ENCODE measurements at places on chromosomes 2 and 18.

DNA sequence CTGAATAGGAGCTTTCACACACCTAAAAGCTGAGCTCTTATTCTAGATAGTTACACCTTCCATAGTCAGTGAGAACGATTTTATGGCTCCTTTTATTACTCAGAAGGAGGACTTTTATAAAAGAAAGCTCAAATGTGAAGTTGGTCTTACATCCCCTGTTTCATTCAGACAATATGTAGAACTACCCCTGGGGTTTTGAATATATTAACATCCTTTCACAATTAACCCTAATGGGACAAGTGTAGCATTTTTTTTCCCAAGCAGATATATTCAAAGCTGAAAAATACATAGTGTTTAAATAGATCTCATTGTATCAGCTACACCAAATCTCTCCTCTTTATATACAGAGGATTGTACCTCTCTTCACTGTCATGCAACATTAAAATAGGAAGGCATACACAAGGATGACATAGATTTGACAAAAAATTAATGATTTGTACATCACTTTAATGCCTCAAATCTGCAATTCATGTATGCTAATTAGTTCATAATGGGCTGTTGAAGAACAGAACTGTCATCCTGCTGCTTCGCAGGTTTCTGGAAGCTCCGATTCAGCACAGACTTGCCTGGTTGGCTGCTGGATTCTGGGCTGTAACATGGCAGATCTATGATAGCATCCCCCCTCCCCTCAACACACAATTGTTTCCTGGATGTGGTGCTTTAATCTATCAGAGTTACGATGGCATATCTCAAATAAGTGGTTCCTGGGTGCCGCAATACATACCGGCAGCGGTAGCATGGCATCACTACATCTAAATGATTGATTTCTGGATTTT, 129.7 kb upstream of the PARD3B start:
- no peak for DNase-seq

DNA sequence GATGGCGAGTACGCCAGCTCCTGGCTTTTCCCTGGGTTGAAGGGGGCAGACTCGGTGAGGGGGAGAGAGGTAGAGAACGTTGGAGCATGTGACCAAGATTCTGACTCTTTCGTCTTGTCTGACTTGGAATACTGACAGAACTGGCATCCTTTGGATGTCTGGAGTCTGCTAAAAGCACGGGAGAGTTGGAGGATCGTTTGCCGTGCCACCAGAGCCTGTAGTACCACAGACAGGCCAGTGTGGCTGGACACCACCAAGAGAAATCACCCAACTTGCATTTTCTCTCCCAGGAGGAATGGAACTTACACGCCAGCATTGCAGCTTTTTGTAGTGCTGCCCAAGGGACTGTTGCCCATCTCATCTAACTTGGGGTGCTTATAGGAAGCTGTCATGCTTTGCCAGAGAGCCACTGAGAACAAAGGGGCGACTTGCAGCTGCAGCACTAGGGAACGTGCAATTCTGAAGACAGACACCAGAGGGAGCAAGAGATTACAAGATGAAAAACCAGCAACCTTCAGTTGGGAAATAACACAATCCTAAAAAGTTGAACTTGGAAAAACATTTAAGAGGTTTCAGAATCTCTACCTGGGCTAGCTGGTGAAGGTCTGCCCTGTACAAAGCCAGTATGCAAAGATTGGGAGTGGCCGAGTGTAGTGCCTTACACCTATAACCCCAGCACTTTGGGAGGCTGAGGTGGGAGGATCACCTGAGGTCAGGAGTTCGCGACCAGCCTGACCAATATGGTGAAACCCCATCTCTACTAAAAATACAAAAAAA, 24.1 kb downstream of the PSMG2 start:
- no peak for DNase-seq

- DNase-seq, result no peak
These were observed 224.2 kb downstream of the NUP35 start for GRCh38 chr2:183348492-183348891.

GRCh38 chr18:75546964-75547363, 119.5 kb upstream of the SMIM21 start:
- DNase-seq, result no peak

DNA sequence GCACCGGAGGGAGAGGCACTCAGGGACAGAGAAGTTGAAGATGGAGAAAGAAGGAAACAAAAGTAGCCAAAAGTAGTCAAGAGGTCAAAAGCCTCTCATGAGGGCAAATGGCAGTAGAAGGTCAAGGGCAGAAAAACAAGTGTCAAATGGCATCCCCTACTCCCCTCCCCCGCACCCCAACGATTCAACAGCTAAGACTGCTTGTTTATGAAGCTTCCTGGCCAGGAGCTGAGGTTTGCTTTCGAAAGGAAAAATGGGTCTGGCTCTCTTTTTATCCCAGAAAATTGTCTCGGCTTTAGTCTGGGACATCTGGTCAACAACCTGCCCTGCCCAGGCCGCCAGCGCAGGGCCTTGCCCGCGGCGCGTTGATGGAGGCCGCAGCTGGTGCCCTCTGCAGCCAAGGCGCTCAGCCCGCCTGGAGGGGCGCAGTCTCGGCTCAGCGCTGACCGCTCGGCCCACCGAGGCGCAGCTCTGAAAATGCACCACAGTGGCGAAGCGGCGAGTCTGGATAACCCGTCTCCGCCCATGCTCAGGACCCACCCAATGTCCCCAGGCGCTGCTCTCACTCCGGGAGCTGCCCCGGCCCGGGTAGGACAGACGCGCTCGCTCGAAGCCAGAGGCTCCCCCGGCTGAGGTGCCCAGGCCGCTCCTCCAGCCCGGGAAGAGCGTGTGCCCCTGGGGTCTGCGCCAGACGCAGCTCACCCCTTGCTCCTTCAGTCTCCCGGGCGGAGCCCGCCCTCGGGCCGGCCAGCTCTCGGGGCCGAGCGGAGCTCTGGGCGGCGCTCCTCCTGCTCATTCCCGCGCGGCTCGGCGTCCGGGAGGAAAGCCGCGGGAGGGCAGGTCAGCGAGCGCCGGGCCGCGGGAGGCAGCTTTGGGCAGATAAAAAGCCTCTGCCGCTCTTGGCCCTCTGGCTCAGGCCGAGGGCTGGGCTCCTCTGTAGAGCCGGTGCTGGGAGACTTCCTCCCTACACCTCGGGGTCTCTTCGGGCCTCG, 1.8 kb upstream of the TBR1 start:
- no peak for DNase-seq

- DNase-seq, result no peak
These were observed 44.5 kb upstream of the FAM110C start for GRCh38 chr2:90645-91312.

DNA sequence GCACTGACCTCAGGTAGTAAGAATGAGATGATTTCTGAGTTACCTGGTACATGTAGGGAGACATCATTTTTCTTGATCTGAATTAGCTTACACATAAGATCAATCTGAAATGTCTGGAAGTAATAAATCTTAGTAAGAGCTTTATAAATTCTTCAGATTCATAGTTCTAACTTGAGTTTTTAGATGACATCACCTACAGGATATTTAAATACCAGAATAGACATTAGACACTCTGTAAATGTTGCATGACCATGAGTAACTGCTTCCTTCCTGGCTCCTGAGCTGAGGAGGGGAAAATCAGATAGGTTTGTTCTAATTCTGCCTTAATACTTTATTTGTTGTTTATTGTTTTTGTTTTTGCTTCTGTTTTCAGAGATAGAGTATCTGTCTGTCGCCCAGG, 181.8 kb downstream of the PHLPP1 start:
- DNase-seq, result no peak

DNA sequence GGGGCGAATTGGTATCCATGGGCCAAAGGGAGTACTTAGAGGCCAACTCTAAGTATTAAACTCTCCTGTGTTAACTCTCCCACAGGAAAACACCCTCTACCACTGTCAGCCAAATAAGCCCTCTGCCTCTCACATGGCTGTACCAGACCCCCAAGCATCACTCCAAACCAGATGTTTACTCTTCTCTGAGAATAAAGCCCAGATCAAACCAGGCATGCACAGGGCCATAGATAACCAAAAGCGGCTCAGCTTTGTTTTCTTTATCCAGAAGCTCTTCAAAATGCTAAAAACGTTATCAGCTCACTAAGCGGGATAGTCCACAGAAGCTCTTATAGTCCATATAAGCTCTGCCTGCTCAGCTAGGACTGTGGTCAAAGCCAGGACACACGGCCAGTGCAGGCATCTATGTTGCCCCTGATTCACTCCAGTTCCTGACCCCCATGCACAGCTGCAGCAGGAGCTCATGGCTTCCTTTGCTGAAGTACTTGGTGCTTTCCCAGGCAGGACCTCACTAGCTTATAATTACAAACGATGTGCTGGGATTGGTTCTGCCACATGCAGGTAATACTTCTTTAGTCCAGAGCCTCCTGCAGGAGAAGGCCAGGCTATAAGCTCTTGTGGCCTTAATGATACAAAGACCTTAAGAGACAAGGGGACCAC, 21.0 kb upstream of the SEMA4C start:
- DNase-seq, result no peak

GRCh38 chr2:143491131-143491530, 361.9 kb downstream of the ARHGAP15 start:
- DNase-seq, result no peak

- DNase-seq, result no peak
These were observed 154.4 kb upstream of the SERTAD2 start for GRCh38 chr2:64808092-64808491.

GRCh38 chr18:68865021-68865420, 67.1 kb downstream of the CCDC102B start:
- no peak for DNase-seq

DNA sequence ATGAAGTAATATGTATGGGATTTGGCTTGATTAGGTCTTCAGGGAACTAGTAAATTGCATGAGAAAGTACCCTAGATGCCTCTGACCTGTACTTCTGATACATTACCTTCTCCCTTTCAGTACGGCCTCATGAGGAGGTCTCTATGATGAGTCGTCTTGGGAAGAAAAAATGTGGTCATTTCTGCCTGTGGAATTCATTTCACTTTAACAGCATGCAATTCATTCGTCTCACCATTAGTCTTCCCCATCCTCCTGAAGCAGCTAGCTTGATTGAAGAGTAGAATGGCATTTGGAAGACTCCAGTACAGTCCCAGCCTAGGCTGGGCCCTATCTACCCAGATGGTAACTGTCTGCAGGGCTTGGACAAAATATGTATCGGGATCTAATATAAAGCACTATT, 52.2 kb downstream of the TMX3 start:
- DNase-seq, result no peak

- DNase-seq, result no peak
These were observed 215.3 kb upstream of the CDH19 start for GRCh38 chr18:66819235-66819634.

DNA sequence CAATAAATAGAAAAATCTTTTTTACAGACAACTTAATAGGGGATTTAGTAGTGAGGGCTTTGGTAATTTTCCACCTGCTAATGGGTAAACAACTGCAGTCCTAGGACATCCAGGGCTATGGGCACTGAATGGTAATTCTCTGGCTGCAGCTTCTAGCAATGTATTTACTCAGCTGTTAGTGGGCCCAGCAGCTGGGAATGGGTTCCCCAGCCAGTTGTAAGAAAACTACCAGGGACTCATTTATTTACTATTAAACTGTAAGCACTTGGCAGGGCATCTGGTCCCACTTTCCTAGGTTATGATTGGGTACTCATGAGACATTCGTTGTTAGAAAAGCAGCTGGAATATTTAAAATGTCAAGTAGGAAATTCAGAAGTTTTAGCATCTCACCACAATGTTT, 363.8 kb upstream of the TRIB2 start:
- no peak for DNase-seq

GRCh38 chr2:46769809-46770208, 145.8 kb downstream of the MCFD2 start:
- DNase-seq, result no peak
